Fibroblast of skin of right biceps (primary cell): ENCODE measurements at places on chromosomes 4 and X.

GRCh38 chrX:133365871-133366611 is 49.2 kb downstream of the GPC4 start:
- DNase-seq: peak; percentile 80

GRCh38 chr4:26999689-27000088 is 139.0 kb downstream of the STIM2 start:
- DNase-seq: no peak

GRCh38 chr4:22897520-22898108 is 204.9 kb downstream of the GBA3 start:
- DNase-seq: peak; percentile 26

GRCh38 chr4:105128208-105128607 is 18.5 kb upstream of the TET2 start:
- no peak for DNase-seq

GRCh38 chrX:18828832-18829404 is 121.5 kb downstream of the PPEF1 start:
- peak; percentile 25 for DNase-seq

GRCh38 chrX:154481911-154482601 is 3.0 kb upstream of the LAGE3 start:
- no peak for DNase-seq
